ENCODE measurements at places on chromosomes 3 and 15. TPM values are rescaled to one million over a fixed set of nuclear protein-coding genes. Genes with fewer than 3 reads are reported as not detected.

- no peak overlapping the region for H3K27ac ChIP-seq
- H3K27me3 ChIP-seq, result no peaks in the 10 kb centered on the region
- no peak overlapping the region for H3K4me3 ChIP-seq
- no peaks in the 10 kb centered on the region for H3K36me3 ChIP-seq
- H3K4me1 ChIP-seq, result no peaks in the 10 kb centered on the region
- no peak for DNase-seq
These were observed 37.8 kb upstream of the FAH start for GRCh38 chr15:80115021-80115420.

GRCh38 chr15:65956307-65956706 lies 87.0 kb downstream of the RAB11A start:
- no peaks in the 10 kb centered on the region for H3K4me1 ChIP-seq
- H3K36me3 ChIP-seq, result no peaks in the 10 kb centered on the region
- no peak overlapping the region for H3K4me3 ChIP-seq
- no peak for DNase-seq
- no peak overlapping the region for H3K27ac ChIP-seq

- H3K4me1 ChIP-seq, result peaks cover 12% of the 10 kb centered on the region
- no peak overlapping the region for H3K27ac ChIP-seq
- no peaks in the 10 kb centered on the region for H3K27me3 ChIP-seq
- no peak for DNase-seq
- peaks cover 24% of the 10 kb centered on the region for H3K36me3 ChIP-seq
These were observed 13.0 kb downstream of the MRPL46 start for GRCh38 chr15:88454236-88454635.

- H3K27ac ChIP-seq, result no peak overlapping the region
- H3K4me3 ChIP-seq, result no peak overlapping the region
- no peaks in the 10 kb centered on the region for H3K36me3 ChIP-seq
- DNase-seq, result no peak
These were observed 14.2 kb upstream of the ADIPOQ start for GRCh38 chr3:186828340-186828739.

DNA sequence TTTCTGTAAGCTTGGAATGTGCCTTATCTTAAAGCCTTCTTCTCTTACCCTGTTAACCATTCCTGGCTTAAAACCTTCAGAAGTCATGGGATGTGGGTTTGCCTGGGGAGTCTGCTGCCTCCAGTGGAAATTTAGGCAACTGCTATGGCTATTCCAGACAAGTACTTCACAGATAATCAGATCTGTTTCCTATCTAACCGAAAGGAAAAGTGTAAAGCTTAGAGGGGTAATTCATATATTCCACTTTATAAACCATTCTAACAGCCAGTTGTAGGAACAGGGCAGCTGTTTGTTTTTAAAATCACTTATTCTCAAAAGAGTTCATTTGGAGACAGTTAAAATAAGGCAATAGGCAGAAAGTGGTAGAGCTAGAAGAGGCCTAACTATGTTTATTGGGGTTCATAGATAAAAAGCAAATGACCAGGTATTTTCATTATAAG lies 219.9 kb downstream of the TCF12 start:
- DNase-seq, result no peak
- no peak overlapping the region for H3K4me3 ChIP-seq
- no peaks in the 10 kb centered on the region for H3K27me3 ChIP-seq

- no peaks in the 10 kb centered on the region for H3K36me3 ChIP-seq
- H3K4me1 ChIP-seq, result no peaks in the 10 kb centered on the region
- no peak overlapping the region for H3K4me3 ChIP-seq
- no peaks in the 10 kb centered on the region for H3K27me3 ChIP-seq
- no peak for DNase-seq
These were observed 84.2 kb upstream of the SLC4A7 start for GRCh38 chr3:27568393-27568792.

GRCh38 chr3:176376531-176376930 lies 820.8 kb downstream of the TBL1XR1 start:
- no peak overlapping the region for H3K4me3 ChIP-seq
- no peaks in the 10 kb centered on the region for H3K27me3 ChIP-seq
- H3K27ac ChIP-seq, result no peak overlapping the region
- H3K36me3 ChIP-seq, result no peaks in the 10 kb centered on the region

GRCh38 chr3:194672876-194673275 lies 885 bp upstream of the LSG1 start:
- peaks cover 13% of the 10 kb centered on the region for H3K36me3 ChIP-seq
- peak overlapping the region; percentile 99 for H3K27ac ChIP-seq
- no peak for DNase-seq
- no peaks in the 10 kb centered on the region for H3K27me3 ChIP-seq
- H3K4me1 ChIP-seq, result peaks cover 18% of the 10 kb centered on the region

DNA sequence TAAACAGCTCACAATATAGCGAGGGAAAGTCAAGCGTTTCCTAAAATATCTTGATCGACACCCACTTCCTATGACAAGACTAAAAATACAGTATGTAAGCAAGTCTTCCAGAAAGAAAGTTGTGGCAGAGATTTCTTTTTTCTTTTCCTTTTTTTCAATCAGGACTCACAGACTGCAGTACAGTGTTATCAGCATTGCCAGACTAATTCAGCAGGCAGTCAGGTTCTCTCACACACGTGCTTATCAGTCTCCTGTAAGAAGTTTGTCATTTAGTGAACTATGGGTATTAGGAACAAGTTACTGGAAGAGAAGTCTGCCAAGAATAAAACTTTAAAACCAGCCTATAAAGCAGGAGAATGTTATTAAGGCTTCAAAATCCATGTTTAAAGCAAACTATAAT lies 32.8 kb upstream of the ZNF385D start:
- no peak overlapping the region for H3K27ac ChIP-seq
- no peaks in the 10 kb centered on the region for H3K27me3 ChIP-seq

DNA sequence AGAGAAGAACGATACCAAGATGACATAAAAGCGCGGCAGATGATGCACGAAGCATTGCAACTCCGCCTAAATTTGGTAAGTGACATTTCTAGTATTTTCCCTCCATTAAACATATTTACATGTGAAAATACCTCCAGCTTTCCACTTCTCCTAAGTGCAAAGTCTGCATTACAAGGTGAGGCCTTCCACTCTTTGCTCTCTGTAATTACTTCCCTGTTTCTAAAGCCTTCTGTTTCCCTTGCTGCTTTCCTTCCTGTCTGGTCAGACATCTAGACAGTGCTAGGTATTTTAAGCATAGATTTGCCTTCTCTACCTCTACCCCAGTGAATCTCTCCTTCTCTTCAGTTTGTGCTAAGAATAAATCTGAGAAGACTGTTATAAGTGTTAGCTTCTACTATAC lies 1.9 kb downstream of the P2RY12 start:
- no peak overlapping the region for H3K27ac ChIP-seq
- no peak for DNase-seq
- H3K36me3 ChIP-seq, result no peaks in the 10 kb centered on the region
- no peak overlapping the region for H3K4me3 ChIP-seq
- H3K27me3 ChIP-seq, result no peaks in the 10 kb centered on the region
- no peaks in the 10 kb centered on the region for H3K4me1 ChIP-seq

DNA sequence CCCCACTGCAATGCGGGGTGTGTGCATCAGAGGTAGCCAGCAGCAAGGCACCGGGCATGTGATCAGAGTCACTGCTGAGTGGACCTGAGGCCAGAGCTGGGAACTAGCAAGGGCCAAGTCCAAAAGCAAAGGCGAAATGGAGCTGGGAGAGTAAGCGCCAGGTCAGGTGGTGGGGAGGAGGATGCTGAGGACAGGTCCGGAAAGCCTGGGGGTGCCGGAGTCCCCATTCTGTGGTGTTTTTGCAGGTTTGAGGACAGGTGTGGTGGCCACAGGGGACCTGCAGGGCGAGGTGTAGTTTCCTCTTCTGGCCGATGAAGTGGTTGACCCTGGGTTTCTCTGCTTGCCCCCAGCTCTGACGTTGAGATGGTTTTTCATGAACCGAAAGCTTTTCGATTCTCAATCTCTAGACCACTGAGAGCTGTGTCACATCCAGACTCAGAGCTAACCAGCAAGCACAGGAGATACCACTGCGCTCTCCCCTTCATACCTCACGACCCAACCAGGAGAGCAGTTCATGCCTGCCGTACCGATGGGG lies 35.0 kb upstream of the HES1 start:
- H3K36me3 ChIP-seq, result no peaks in the 10 kb centered on the region
- H3K27ac ChIP-seq, result no peak overlapping the region
- peaks cover 11% of the 10 kb centered on the region for H3K4me1 ChIP-seq
- H3K4me3 ChIP-seq, result no peak overlapping the region

- H3K4me3 ChIP-seq, result no peak overlapping the region
- no peaks in the 10 kb centered on the region for H3K4me1 ChIP-seq
- H3K27ac ChIP-seq, result no peak overlapping the region
- no peaks in the 10 kb centered on the region for H3K27me3 ChIP-seq
- DNase-seq, result no peak
These were observed 101.7 kb downstream of the P3H2 start for GRCh38 chr3:190019006-190019405.

DNA sequence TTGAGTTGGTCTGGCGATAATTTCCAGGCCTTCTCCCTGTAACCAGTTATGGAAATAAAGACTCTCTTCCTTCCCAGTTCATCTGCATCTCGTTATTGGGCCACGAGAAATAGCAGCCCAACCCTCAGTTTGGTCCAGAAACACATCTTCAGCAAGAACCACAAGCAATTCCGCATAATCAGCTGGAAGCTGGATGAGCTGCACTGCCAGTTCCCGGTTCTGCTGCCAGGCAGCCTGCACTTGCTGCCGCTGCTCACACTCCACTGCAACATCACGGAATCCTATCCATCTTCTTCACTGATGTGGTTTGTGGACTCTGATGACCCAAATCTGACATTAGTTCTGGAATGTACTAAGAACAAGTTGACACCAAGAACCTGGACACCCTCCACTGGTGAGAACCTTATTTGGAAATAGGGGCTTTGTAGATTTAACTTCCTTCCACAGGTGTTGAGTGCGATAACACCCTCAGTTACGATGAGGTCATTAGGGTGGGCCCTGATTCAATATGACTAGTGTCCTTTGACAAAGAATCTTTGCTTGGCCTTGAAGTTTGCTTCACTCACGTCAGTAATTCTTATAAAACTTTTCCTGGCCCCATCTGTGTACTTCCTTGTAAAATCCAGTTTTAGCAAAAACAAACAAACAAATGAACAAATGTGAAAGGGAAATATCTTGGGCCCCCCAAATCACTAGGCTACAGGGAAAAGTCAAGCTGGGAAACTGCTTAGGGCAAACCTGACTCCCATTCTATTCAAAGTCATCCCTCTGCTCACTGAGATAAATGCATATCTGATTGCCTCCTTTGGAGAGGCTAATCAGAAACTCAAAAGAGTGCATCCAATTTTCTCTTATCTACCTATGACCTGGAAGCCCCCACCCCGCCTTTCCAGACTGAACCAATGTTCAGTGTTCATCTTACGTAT lies 221.9 kb upstream of the PROK2 start:
- H3K4me1 ChIP-seq, result no peaks in the 10 kb centered on the region
- H3K27ac ChIP-seq, result no peak overlapping the region
- H3K36me3 ChIP-seq, result no peaks in the 10 kb centered on the region
- no peak overlapping the region for H3K4me3 ChIP-seq
- no peaks in the 10 kb centered on the region for H3K27me3 ChIP-seq
- no peak for DNase-seq

DNA sequence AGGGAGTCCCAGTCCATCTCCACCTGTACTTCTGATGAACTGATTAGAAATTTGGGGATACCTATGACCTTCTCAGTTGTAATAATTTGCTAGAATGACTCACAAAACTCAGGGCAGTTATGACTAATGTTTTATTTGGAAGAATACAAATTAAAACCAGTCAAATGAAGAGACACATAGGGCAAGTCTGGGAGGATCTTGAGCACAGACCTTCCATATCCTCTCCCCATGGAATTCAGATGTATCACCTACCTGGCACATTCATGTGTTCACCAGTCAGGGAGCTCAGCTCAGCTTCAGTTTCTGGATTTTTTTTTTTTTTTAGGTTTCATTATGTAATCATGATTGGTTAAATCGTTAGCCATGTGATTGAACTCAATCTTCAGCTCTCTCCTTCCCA lies 247.7 kb downstream of the VGLL3 start:
- DNase-seq, result no peak
- H3K27me3 ChIP-seq, result no peaks in the 10 kb centered on the region
- no peaks in the 10 kb centered on the region for H3K4me1 ChIP-seq
- H3K4me3 ChIP-seq, result no peak overlapping the region

DNA sequence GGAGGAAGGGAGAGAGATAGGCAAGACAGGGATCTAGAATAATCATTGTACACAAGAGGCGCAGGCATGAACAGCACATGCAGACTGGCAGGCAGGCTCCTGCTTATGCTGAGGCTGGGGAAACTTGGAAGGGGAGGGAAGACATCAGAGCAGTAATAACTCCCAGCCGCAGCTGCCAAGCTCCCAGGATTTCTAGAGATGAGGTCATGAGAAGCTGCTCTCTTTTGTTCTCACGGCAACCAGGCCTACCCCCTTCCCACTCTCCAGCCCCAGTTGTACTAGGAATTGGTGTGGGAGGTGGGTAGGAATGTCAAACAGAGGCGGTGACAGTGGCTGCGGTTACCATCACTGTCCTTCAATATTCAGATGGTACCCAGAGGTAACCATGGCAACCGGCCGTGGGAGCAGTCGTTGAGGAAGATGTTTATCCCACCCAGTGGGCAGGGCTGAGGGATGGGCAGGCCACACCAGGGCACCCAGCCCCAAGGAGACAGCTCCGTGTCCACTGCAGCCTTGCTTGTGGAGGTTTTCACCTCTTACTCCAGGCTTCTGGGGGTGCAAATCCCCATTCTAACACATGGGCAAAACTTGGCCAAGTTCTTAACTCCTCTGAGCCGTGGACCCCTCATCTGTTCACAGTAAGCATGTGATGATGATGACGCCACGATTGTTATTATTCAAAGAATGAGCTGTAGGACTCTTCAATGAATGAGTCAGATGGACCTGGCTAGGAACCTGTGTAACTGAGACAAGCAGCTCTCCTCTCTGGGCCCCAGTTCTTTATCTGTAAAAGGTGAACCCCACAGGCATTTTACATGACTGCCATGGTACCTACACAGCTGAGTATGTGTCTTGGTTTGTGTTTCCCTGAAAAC lies 360.8 kb upstream of the PROK2 start:
- no peak for DNase-seq
- no peaks in the 10 kb centered on the region for H3K36me3 ChIP-seq
- no peaks in the 10 kb centered on the region for H3K27me3 ChIP-seq
- H3K4me1 ChIP-seq, result no peaks in the 10 kb centered on the region
- H3K27ac ChIP-seq, result no peak overlapping the region
- H3K4me3 ChIP-seq, result no peak overlapping the region

- H3K4me3 ChIP-seq, result no peak overlapping the region
- no peaks in the 10 kb centered on the region for H3K27me3 ChIP-seq
- H3K27ac ChIP-seq, result no peak overlapping the region
- no peaks in the 10 kb centered on the region for H3K4me1 ChIP-seq
These were observed 122.7 kb downstream of the PLD1 start for GRCh38 chr3:171687581-171687980.

- H3K27me3 ChIP-seq, result no peaks in the 10 kb centered on the region
- H3K4me3 ChIP-seq, result no peak overlapping the region
- no peaks in the 10 kb centered on the region for H3K4me1 ChIP-seq
- H3K36me3 ChIP-seq, result no peaks in the 10 kb centered on the region
These were observed 95.0 kb downstream of the IQCH start for GRCh38 chr15:67349634-67350033.

GRCh38 chr3:56916716-56917360 lies 115.1 kb upstream of the ARHGEF3 start:
- no peak for DNase-seq
- H3K27me3 ChIP-seq, result no peaks in the 10 kb centered on the region
- H3K27ac ChIP-seq, result peak overlapping the region; percentile 69
- peaks cover 48% of the 10 kb centered on the region for H3K4me1 ChIP-seq

- no peaks in the 10 kb centered on the region for H3K4me1 ChIP-seq
- H3K4me3 ChIP-seq, result no peak overlapping the region
- H3K36me3 ChIP-seq, result peaks cover 69% of the 10 kb centered on the region
- no peaks in the 10 kb centered on the region for H3K27me3 ChIP-seq
- DNase-seq, result no peak
- H3K27ac ChIP-seq, result peak overlapping the region; percentile 13
These were observed 31.6 kb downstream of the TIPARP start for GRCh38 chr3:156705761-156706616.

Gene CHRNA7
- total RNA-seq, result not detected

Gene GOLGA8Q
- not detected for total RNA-seq

Gene FHIT
- 90.6 TPM for total RNA-seq

Gene RTP3
- not detected for total RNA-seq

Gene LRRC3B
- not detected for total RNA-seq

Gene LMCD1
- 0.55 TPM for total RNA-seq

Data from CD4-positive, alpha-beta T cell (primary cell).